ENCODE measurements at places on chromosomes 7 and 10. TPM values are rescaled to one million over a fixed set of nuclear protein-coding genes. Genes with fewer than 3 reads are reported as not detected.

SNCG gene
- total RNA-seq: 33.3 TPM

GRK5 gene
- total RNA-seq: 18.7 TPM

GOLGA7B gene
- total RNA-seq: 2.2 TPM

FAM237B gene
- total RNA-seq: not detected

ADCYAP1R1 gene
- 8.5 TPM for total RNA-seq

ABCB4 gene
- 4.6 TPM for total RNA-seq

USP6NL gene
- total RNA-seq: 35.7 TPM

SGPL1 gene
- 45.7 TPM for total RNA-seq

MEOX2 gene
- 19.1 TPM for total RNA-seq

ICA1 gene
- 12.9 TPM for total RNA-seq

CALCR gene
- total RNA-seq: 0.38 TPM

ANKRD61 gene
- not detected for total RNA-seq

LAMB1 gene
- 206 TPM for total RNA-seq

ATG9B gene
- total RNA-seq: 1.9 TPM

TEX36 gene
- not detected for total RNA-seq

ANAPC16 gene
- 82.4 TPM for total RNA-seq

CRYGN gene
- total RNA-seq: not detected
